ENCODE measurements at places on chromosomes 16 and 17.

- no peak for DNase-seq
These were observed 91.9 kb downstream of the IRF8 start for GRCh38 chr16:85990861-85991301.

DNA sequence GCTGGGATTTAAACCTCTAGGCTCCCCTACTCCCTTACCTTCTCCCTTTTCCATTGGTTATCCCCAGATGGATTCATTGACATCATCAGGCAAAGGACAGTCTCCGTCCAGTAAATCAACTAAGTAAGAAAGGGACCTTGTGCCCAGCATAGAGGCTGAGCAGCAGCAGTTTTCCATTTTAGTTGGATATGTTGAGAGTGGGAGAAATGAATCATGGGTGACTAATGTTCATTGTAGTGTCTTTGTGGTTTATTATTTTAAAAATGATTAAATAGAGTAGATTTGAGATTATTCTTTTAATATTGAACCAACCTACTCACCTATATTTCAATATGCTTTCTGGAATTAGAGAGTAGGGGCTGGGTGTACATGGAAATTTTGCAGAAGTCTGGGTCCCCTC is 99.4 kb upstream of the CACNG3 start:
- no peak for DNase-seq

DNA sequence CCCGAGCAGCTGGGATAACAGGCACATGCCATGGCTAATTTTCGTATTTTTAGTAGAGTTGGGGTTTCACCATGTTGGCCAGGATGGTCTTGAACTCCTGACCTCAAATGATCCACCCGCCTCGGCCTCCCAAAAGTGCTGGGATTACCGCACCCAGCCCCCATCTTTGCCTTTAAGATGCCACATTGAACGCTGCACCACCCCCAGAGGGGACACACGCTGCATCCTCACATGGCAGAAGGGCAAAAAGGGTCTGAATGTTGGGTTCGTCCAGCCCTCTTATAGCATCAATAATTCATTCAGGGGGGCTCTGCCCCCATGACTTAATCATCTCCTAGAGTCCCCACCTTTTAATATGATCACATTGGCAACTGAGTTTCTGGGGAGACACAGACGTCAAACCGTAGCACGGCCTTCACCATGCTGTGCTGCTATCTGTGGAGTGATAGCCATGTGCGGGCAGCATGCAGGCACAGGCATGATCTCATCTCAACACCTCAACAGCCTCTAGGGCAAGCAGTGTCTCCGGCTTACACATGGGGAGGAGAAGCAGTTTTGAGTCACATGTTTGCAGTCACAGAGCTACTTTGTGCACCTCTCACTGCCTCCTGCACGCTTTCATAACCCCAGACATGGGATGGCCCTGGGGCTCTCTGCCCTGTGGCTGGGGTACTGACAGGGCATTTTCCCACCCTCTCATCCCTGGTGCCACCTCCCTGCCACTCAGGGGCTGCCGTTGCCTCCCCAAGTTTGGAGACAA is 30.0 kb downstream of the IL21R start:
- no peak for DNase-seq

DNA sequence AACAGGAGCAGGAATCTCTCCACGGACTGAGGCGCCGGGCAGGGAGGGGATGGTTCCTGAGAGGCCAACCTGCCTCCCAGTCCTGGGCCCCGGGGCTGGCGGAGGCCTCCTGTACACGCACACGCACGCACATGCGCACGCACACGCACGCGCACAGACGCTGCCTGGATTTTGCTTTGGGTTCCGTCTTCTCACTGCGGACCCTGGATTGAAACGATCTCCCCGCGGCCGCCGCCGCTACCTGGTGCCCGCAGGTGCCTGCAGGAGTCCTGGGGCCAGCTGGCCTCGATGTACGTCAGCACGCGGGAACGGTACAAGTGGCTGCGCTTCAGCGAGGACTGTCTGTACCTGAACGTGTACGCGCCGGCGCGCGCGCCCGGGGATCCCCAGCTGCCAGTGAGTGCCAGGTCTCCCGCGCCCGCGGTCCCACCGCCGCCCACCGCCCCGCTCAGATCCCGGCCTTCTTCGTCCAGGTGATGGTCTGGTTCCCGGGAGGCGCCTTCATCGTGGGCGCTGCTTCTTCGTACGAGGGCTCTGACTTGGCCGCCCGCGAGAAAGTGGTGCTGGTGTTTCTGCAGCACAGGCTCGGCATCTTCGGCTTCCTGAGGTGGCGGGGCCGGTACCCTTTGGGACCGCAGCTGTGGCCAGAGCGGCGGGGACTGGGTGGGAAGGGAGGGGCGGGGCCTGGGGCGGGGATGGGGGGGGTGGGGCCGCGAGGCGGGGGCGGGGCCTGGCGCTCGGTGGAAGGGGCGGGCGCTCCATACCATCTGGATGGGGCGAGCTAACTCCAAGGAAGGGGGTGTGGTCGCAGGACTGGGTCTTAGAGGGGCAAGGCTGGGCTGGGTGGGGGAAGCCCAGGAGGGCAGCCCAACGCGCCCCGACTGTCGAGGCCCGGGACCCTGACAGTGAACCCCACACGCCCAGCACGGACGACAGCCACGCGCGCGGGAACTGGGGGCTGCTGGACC is 12.3 kb downstream of the CES4A start:
- DNase-seq = no peak

- DNase-seq = no peak
These were observed 8.9 kb upstream of the SEC14L1 start for GRCh38 chr17:77131904-77132303.

GRCh38 chr17:53100126-53100525 is 722.6 kb upstream of the KIF2B start:
- no peak for DNase-seq

- DNase-seq = no peak
These were observed 19.5 kb upstream of the MED13 start for GRCh38 chr17:62084585-62084984.

DNA sequence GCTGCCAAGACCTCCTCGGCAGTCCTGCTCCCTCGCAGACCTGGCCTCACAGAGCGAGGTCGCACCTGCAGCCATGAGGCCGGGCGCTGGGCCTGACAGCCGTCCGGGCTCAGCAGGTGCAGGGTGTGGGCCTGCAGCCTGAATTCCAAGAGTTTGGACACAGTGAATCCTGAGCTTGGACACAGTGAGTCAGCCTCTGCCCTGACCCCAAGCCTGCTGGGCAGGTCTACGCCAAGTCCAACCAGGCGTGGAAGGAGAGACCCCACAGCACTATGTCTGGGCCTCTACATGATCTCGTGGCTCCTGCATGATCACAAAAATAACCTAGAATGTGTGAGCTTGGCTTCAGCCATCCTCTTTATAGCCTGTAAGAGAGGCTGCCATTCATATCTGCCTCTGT is 121.0 kb downstream of the C16orf95 start:
- no peak for DNase-seq
